ENCODE measurements at places on chromosomes 7 and 10. TPM values are rescaled to one million over a fixed set of nuclear protein-coding genes. Genes with fewer than 3 reads are reported as not detected.

- H3K27me3 ChIP-seq: no peaks in the 10 kb centered on the region
- H3K36me3 ChIP-seq: no peaks in the 10 kb centered on the region
- peaks cover 21% of the 10 kb centered on the region for H3K4me1 ChIP-seq
- no peak overlapping the region for H3K27ac ChIP-seq
- DNase-seq: no peak
Observed at GRCh38 chr10:36493516-36493880, 631.9 kb upstream of the ANKRD30A start.

AGBL3 gene
- 1.7 TPM for total RNA-seq

CYP17A1 gene
- total RNA-seq: not detected

FLNC gene
- 516 TPM for total RNA-seq
